ENCODE measurements at places on chromosomes 3 and 15.

GRCh38 chr3:30098653-30099455 is 507.5 kb upstream of the TGFBR2 start:
- no peak for DNase-seq

- no peak for DNase-seq
These were observed 38.9 kb upstream of the IREB2 start for GRCh38 chr15:78399091-78399490.

DNA sequence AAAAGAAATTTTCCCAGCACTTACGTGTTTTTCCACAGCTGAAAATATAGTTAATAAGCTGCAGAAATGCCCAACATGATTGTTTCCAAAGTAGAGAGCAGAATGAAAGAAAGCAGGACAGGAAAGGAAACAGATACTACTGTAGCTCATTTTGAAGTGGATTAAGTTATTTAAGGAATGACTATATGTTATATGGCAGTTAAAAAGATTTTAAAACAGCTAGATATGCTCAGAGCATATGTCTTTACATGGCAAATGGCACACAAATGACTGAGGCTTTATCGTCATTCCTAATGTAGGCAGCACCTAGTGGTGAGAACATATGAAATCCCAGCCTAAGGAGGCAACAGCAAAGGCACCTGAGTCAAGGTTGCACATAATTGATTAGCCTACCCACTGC is 106.6 kb upstream of the SEMA6D start:
- DNase-seq, result no peak

- DNase-seq, result no peak
These were observed 84.4 kb downstream of the PGPEP1L start for GRCh38 chr15:98923171-98923570.

DNA sequence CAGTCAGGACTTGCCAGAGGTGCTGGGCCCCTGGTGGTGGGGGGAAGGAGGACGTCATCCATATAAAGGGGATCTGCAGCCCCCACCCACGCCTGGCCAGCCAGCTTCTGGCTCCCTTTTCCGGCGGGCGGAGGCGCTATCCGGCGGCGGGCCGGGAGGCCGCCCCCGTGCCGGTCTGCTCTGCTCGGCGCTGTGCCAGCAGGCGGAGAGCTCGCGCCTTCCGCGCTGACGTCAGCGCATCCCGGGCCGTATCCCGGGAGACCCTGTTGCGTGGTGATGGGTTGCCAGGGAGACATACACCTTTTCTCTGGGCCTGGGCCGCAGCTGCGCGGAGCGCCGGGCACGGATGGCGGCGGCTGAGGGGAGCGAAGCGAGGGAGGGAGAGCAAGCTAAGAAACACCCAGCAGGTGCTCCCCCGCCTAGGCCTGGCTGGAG is 1.1 kb downstream of the FAM131A start:
- DNase-seq, result no peak

DNA sequence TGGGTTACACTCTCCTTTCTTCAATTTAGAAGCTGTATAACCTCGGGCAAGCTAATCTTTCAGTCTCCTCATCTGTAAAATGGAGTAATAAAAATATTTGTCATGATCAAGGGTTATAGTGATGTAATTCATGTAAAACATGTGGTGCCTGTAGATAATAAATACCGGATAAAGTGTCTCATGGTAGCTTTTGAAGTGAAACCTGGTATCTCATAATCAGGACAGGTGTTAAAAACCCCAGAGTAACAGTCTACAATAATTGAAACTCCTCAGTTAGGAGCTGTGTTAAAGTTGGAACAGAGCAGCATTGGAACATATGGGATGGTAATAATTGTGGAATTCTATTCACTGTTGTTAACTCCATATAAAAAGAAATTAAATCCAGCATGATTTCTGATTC is 884 bp upstream of the KNL1 start:
- DNase-seq, result no peak

DNA sequence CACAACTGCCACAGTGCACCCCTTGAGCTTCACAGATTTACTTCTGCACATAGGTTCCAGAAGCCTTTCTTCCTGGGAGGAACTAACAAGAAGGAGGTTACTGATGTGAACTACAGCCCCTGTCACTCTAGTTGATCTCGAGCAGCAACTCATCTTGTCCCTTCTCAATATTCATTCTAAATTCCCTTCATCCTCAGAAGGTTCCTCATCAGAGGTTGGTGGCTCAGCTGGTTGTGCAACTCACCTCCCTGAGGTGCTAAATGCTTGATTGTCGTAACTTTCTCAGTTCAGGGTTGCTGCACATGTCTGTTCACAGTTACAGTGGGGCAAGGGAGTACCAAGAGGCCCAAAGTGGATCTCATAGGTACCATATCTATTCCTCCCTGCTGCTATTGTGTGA is 5.7 kb upstream of the A4GNT start:
- DNase-seq, result no peak

DNA sequence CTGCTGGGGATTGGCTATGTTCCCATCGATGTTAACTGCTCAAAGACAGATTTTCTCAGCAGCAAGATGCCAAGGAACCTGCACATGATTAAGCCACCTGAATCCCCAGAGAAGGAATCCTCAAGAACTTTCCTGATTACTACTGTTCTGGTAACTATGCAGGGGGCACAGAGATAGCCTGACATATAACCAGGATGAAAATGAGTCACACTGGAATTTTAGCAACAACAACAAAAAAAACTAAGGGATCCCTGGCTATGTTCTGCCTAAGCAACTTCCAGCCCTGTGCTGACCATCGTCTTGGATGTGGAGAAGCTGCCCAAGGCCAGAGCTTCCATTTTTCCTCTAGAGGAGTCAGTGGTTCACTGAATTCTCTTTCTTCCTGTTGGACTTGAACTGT is 13.8 kb downstream of the RIOX2 start:
- DNase-seq, result no peak

DNA sequence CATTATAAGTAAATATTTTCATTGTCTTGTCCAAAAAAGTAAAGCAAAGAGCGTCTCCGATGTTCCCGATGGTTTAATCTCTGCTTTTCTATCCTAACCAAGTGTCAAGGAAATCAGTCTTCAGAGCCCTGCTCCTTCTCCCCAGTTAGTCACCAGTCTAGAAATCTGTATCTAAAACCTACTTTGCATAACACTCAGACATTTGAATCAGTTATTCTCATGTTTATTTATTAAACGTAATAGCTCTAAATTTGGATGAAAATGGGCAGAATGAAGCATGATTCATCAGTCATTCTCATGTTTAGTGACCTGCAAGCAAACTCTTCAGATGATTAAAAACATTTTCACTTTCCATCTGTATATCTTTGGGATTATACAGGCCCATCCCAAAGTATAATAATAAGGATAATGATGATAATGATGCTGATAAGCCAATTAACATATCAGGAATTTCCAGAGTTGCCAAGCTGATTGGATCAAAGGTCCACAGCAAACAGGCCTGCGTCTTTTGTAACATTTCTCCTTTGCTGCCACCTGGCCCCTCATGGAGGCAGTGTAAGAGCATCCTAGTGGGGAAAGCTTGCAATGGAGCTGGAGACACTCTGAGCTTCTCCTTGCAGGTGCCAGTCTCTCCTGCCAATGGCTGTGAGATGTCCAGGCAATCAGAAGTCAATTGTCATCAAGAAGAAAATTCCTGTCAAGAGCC is 273.9 kb downstream of the IGSF11 start:
- no peak for DNase-seq

DNA sequence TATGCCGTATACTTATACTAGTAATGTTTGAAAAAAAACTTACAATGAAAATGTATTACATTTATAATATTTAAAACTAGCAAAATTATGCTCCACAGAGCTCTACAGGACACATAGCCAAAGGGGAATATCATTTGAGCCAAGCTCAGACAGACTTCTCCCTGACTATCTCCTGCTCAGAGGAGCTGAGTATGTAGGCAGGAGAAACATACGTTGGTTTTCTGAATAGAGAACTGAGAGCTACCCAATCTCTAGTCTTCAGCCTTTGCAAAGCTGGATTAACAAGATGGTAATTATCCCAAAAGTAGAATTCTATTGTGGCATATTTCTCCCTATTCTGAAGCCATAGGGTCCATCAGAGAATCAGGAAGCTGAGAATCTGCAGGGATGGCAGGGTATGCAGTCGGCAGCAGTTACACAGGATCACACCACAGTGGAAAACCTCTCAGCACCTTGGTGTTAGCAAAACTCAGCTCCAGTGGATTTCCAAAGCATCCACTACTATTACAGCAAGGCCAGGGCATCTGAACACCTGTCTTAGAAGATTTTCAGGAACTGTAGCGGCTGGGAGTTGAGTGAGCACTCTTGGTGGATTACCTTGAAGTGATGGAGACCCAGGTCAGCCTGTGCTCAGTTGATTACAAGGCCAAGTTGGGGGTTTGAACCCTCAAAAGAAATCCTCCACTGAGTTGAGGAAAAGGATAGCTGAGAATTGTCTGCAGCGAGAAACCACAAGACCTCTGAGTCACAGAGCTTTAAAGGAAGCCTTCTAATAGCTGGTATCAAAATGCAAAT is 30.1 kb downstream of the GPR15 start:
- DNase-seq, result no peak

DNA sequence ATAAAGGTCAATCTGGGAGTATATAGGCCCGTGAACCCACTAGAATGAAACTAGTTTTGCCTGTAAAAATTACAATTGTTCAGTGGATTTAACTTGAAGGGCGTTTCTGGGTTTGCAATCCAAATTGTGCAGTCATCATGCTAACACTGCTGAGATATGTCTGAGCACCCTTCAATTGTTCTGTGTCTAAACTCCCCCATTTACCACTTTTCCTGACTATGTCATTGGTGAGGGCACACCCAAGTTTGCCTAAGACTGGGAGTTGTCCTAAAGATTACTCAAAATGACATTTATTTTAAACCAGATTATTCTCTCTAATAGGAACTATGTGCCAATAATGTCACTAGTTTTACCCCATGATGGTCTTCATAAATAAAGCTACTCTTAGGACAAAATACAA is 54.6 kb downstream of the EMC4 start:
- DNase-seq, result no peak

DNA sequence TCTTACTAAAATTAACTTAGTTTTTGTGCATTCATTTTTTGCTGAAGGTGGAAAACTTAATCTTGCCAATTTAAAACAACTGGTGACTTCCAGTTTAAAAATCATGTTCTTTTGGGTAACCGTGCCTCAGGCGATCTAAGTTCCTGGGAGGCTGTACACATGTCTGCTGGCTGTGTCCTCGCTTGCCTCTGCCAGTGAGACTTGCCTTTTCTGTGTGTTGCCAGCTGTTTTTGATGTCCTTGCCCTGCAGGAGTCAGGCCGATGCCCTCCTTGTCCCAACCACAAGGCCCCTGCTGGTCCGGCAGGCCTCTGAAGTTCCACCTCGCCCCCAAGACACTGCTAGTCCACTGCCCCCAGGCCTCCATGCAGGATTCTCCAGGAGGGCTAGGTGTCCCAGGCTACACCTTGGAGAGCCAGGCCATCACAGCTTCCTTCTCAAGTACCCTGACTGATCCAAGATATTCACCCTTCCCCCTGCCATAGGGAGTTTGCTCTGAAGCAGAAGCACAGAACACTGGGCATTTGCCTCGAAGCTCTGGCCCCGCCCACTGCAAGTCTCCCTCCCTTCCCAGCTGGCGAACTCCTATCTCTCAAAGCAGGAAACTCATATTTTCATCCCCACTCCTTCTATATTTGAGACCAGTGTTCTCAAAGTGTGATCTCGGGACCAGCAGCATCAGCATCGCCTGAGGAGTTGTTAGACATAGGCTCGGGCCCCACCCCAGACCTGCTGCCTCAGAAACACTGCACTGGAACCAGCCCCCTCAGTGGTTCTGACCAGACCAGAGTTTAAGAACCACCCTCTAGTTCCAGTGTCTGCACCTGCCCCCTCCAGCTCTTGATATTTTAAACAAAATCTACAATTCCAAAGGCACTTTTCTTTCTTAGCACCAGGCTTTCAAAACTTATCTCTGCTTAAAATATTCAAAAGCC is 185.8 kb upstream of the UBE2E1 start:
- no peak for DNase-seq

DNA sequence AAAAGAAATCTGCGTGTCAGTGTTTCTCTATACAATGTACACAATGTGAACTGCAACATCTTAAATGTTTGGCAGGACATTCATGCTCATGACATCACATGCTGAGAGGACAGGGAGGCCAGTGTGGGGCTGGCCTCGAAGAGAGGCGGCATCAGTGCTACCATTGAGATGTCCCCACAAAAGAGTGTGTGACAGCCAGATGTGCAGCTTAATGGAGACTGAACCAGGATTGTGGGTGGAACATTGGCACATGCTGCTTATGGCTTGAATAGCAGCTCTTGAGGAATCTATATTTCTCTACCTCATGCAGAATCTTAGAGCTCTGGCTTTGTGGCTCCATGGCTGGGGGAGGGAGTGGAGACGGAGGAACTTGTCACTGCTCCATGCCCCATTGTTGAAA is 18.5 kb downstream of the CLDN11 start:
- no peak for DNase-seq

- DNase-seq, result no peak
These were observed 49.9 kb upstream of the LPP start for GRCh38 chr3:188104050-188104449.

DNA sequence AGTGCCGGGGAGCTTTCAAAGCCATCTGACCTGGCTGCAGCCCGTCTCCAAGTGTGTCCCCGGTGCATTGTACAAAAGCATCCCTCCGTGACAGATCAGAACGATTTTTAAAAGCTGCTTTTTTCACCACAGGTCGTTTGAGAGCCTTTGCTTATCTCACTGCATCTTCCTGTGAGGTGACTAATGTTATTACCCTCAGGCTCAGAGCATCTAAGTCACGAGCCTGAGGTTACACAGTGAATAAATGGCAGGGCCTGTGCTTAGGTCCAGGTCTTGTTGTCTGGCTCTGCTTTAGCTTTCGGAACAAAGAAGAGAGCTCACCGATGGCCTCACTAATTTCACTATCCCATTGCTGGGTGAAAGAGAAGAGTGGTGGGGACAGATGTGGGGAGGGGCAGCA is 83.3 kb downstream of the SEC22A start:
- no peak for DNase-seq

DNA sequence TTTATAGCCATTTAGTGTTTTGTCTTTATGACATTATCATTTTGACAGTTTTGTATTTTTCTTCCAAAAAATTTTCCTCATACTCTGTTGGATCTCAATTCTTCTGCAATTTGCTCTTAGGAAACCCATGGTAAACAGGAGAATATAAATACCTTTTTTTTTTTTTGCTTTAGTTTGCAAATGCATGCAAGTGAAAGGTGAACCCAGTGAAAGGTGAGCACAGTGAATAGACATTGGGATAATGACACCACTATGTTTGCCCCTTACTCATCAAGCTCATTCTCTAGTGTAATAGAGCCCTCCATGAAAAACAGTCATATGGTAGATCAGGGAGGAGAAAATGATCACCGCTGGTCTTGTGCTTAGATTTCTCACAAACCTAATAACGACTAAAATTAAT is 59.0 kb upstream of the TRPC1 start:
- DNase-seq, result no peak

- DNase-seq, result no peak
These were observed 9.5 kb downstream of the CHSY1 start for GRCh38 chr15:101242160-101242998.

Measured in left renal cortex interstitium (tissue), 4 donors.